ENCODE measurements at places on chromosomes 1 and 21. TPM values are rescaled to one million over a fixed set of nuclear protein-coding genes. Genes with fewer than 3 reads are reported as not detected.

GRCh38 chr21:33901412-33902288, 14.0 kb downstream of the ATP5PO start:
- DNase-seq, result peak; percentile 56

- no peak for DNase-seq
Measured at GRCh38 chr1:195569934-195570333, 1038.3 kb downstream of the KCNT2 start.

GRCh38 chr1:10253755-10254154, 43.4 kb downstream of the KIF1B start:
- peak; percentile 59 for DNase-seq

The HMGB4 gene
- not detected for polyA plus RNA-seq

GRCh38 chr21:46406001-46406400, 52.7 kb upstream of the DIP2A start:
- DNase-seq, result no peak

- DNase-seq, result no peak
Measured at GRCh38 chr1:187844313-187844712, 1015.6 kb downstream of the PLA2G4A start.

DNA sequence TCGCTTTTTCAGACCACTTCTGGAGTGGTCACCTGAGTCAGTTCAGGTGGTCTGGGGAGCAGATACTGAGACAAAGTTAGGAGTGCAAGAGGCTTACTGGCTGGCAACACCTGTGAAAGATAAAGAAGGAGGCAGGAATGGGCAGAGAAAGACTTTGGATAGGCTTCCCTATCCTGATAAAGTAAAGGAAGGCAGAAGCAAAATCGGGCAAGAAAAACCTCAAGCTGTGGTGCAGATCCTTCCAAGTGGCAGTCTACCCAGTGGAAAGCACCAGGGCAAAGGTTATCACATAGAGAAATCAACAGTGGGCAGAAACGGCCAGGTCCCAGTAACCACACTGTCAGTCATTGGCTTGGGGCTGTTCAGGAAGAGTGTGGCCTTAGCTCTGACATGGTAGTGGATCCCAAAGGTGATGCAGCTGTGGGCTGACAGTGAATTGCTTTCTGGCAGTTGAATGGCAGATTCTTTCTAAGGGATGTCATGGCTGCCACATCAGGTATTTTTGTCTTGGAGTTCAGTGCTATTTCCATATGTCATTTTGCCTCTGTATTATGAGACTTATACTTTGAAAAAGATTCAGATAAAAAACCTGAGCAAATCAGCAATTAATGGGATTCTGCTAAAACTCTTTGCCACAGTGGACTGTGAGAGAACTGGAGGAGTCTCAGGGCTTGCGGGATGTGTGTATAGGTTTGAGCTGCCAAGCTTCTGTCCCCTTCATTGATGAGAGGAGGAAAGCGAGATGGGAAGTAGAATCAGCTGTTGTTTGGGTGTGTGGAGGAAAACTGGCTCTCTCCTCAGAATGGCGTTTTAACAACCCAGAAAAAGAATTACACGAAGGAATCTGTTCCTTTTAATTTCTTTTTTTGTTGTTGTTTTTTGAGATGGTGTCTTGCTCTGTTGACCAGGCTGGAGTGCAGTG, 8.1 kb upstream of the CGN start:
- DNase-seq, result peak; percentile 48

- no peak for DNase-seq
Measured at GRCh38 chr1:56625819-56626440, 19.2 kb upstream of the PRKAA2 start.

DNA sequence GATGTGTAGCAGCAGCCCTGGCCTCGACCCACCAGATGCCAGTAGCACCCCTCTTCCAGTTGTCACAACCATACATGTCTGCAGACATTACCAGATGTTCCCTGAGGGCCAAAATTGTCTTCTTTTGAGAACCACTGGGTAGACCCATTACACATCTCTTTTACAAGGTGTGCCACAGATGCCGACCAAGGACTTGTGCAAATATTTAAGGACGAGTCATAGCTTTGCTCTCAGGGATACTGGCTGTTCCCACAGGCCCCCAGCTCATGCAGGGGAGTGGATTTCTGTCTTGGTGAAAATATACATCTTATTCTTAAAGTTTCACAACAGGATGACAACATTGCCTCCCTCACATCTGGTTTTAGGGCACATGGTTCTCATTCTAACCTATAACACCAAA, 59.4 kb upstream of the ZBTB18 start:
- DNase-seq, result no peak

The DMBX1 gene
- polyA plus RNA-seq, result not detected

DNA sequence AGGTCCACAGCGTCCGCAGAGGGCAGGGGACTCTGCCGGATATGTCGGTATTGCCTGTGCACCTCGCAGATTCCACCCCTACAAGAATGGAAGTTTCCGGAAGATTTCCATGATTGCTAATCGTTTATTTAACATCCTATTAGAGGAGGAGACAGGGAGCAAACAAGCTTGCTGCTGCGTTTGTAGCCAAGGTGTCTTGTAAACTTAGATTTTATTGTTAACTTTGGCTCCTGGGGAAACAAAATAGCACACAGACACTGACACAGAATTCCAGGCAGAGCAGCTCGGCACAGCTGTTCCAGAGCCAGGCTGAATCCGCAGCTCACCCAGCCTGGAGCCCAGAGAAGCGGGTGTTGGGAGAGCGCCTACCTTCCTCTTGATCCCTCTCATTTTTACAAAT, 75.7 kb downstream of the AJAP1 start:
- no peak for DNase-seq

DNA sequence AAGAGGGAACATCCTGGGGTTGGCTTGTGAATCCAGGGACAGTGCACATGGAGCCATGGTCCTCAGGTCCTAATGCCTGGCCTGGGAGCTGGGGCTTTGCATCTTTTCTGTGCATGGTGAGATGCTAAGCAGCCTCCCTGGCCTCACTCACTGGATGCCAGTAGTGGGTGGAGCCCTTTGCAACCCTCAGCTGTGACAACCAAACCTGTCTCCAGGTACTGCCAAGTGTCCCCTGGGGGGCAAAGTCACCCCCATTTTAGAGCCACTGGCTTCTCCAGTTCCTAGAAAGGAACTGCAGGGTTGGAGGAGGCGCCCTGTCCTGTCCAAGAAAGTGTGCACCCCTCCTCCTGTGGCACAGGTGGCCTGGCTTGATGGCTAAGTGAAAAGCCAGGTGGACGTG, 44.6 kb upstream of the GRIK3 start:
- DNase-seq, result no peak

The GNG4 gene
- 41.6 TPM for polyA plus RNA-seq

GRCh38 chr1:76068953-76069561, 5.5 kb upstream of the ST6GALNAC3 start:
- DNase-seq, result no peak

DNA sequence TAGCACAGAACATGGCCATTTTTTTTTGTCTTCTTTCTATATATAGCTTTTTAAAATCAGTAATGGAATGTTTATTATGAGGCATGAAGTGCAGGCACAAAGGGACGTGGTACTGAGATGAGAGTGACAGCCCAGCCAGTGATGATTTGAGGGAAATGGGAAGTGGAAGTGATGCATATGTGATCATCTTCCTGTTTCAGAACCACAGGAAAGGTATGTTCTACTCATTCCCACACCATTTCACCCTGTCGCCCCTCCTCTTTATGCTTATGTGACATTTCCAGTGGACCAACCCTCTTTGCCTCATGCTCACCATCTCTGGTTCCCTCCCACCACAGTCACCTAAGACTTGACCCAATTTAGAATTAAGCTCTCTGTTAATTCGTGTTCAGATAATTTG, 24.3 kb downstream of the PTGS2 start:
- DNase-seq, result no peak

- DNase-seq, result peak; percentile 44
Measured at GRCh38 chr1:94061513-94062443, 59.2 kb downstream of the ABCA4 start.

DNA sequence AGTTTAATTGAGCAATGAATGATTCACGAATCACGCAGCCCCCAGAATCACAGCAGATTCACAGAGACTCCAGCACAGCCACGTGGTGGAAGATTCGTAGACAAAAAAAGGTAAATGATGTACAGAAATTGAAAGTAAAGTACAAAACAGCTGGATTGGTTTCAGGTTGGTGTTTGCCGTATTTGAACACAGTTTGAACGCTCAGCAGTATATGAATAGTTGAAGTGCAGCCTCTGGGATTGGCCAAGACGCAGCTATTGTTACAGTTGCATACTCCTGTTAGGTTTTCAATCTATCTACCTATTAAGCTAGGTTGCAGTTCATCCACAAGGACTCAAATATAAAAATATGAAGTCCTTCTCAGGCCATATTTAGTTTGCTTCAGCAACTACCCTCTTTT, 3.1 kb upstream of the MRPL55 start:
- DNase-seq, result no peak

The ITLN2 gene
- polyA plus RNA-seq, result 1.9 TPM

DNA sequence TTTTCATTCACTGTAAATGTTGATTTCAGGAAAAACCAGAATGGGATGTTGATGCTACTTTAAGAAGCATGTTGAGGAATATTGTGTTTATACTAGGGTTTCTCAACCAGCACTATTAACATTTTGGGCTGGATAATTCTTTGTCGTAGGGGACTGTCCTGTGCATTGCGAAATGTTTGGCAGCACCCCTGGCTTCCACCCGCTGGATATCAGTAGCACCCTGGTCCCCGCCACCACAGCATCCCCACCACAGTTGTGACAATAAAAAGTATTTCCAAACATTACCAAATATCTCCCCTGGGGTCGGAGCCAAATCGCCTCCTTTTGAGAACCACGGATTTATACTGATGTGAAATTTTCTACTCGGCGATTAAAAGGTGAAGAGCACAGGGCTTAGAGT, 41.9 kb downstream of the BTG3 start:
- no peak for DNase-seq

The RNASEL gene
- polyA plus RNA-seq, result 16.8 TPM

The ODR4 gene
- polyA plus RNA-seq, result 26.4 TPM

DNA sequence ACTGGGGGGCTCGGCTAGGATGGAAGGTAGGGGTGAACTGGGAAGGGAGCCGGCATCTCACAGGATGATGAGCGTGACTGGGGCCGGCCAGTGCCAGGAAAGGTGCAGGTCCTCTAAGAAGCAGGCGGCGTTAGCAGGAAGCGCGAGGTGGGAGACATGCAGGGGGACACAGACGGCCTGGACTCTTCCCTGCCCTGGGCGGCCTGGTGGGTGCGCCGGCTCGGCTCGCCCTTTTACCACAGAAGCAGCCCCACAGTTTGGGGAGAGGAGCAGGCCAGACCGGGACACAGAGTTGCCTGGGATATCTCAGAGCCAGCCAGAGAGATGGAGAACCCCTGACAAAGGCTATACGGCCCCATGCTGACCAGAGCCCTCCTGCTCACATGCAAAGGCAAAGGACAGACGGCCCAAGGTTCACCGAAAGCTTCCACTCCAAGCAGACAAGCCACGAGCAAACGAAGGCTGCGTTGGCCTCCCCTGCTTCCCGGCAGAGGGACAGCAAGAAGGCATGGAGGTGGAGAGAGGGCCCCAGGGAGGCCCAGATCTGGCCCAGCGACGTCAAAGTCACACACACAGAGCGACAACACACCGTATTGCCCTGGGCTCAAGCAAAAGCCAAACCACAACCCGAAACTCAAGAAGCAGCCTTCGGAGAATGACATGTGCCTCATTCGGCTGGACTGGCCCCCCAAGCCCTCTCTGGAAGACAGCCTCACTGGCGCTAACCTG, 14.9 kb upstream of the ALDH4A1 start:
- no peak for DNase-seq

The KRTAP11-1 gene
- polyA plus RNA-seq, result not detected

The C4BPB gene
- polyA plus RNA-seq, result 0.48 TPM

- no peak for DNase-seq
Measured at GRCh38 chr1:168483539-168483938, 60.3 kb downstream of the XCL2 start.

DNA sequence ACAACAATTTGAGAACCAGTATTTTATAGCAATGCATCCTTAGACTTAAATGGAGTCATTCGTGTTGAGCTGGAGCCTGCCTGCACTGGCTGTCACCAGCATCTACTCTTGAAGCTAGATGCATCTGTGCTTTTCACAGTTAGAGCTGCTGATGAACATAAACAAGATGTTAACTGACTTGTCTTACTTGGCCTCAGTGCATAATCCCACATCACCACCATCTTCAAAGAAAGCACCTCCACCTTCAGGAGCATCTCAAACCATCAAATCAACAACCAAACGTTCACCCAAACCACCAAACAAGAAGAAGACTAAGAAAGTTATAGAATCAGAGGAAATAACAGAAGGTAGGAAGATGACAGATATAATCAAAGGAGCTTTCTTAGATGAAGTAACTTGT, 71.1 kb downstream of the TPR start:
- DNase-seq, result no peak

DNA sequence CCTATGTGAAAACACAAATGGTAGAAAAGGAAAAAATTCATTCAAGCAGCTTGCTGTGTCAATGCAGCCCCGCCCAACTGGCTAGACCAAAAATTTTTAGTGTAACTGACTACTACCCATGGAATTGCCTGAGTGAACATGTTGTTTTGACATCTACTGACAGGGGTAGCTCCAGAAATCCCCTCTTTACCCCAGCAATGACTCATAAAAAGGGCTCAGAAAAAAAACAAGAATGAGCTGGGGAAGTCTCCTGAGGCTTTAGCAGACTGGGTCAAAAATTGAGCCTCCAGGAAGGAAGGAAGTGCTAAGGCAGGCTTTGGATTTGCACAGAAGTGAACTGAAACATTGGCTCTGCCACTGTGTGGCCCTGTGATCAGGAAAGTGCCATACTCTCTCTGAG, 24.4 kb upstream of the FGGY start:
- no peak for DNase-seq

DNA sequence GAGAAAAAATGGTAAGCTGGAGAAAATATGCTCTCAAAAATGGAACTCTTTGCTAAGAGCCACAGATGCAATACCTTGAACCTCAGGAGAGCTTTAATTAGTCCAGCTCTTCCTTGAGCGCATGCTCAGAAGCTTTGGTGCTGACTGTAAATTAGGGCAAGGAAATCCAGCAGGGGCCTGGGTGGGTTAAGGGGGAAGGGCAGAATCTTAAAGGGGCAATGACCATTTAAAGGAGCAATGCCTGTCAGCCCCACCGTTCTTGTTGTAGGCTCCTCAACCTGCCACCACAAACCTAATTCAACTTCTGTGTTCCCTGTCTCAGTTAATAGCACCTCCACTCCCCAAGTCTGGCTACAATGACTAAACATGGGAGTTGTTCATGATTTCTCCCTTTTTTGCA, 6.8 kb upstream of the SLC22A15 start:
- DNase-seq, result peak; percentile 15

GRCh38 chr21:41761211-41761933, 5.5 kb downstream of the RIPK4 start:
- peak; percentile 52 for DNase-seq

Data from large intestine (tissue), 12 donors.